Ovary (tissue), 10 donors: ENCODE measurements at places on chromosomes 7 and 10. TPM values are rescaled to one million over a fixed set of nuclear protein-coding genes. Genes with fewer than 3 reads are reported as not detected.

GRCh38 chr10:114458955-114459354, 54.7 kb upstream of the AFAP1L2 start:
- DNase-seq, result peak; percentile 54

GRCh38 chr7:103660455-103661371, 214.7 kb upstream of the SLC26A5 start:
- DNase-seq, result no peak

GRCh38 chr10:24287559-24288195, 78.7 kb downstream of the KIAA1217 start:
- DNase-seq, result no peak

The AUTS2 gene
- total RNA-seq, result 42.0 TPM

- DNase-seq, result no peak
These were observed 38.8 kb upstream of the ASL start for GRCh38 chr7:66036788-66037187.

DNA sequence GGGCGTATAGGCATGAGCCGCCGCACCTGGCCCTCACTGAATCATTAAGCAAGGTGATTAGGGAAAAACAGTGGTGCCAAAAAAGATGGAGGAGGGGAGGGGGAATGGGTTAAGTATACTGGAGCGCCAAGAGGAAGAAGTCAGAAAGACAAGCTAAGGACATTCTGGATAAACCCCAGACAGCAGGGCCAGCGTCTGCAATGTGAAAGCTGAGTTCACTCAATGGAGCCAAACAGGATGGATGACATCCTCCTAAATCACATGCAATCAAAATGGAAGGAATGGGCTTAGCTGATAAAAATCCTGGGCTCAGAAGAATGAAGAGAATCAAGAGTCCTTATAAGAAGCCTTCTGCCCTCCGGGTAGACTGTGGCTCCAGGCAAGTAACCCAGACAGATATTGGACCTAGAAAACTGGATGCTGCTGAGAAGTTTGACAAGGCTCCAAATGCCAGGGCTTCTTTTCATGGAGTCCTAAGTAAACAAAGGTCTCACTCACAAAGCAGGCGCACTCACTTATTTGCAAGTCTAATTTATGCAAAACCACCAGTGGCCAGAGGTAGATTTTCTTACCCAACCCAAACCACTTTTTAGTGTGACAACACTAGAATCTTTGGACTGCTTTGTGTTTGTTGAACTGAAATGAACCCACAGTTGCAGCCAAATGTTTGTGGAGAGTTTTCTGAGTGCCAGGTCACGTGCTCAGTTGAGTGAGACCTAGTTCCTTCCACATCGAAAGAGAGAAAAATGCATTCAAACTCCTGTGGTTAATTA, 519.1 kb upstream of the AUTS2 start:
- DNase-seq, result peak; percentile 21

The RELN gene
- 2.7 TPM for total RNA-seq

The LRRC17 gene
- 32.2 TPM for total RNA-seq

- no peak for DNase-seq
These were observed 277.7 kb upstream of the KAT6B start for GRCh38 chr10:74548676-74549075.

DNA sequence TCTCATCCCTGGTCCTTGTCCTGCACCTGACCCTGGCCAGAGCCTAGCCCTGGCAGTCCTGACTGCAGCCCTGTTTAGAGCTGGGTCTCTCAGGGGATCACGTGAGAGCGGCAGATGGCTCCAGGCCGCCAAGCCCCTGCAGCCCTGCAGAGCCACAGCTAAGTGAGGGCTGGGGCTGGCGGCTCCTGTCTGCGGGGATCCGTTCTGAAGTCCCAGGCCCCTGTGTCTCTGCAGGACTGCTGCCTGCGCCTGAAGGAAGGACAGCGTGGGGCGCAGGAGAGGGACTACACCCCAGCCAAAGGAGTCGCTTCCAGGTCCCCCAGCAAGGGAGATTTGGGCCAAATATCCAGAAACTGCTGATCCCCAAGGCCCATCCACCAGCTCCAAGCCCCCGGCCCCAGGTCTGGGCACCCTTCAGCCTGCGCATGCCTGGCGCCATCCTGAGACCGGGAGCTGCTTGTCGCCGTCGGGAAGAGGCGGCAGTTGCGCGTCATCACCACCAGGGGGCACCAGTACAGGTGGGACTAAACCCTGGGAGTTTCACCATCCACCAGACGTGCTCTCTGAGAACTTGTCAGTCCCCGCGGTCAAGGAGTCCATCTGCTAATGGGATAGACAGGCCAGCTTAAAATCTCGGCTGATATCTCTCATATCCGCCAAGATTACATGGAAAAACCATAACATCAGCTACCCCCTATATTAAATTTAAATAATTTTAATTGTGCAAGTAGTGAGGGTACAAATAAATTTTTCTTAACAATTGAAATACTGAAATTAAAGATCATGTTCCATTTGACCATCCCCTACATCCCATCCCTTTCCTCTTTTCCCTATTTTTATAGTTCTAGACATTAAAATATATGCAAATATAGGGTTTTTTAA, 25.1 kb upstream of the GHRHR start:
- peak; percentile 76 for DNase-seq

- no peak for DNase-seq
These were observed 539.8 kb upstream of the CELF2 start for GRCh38 chr10:10477844-10478243.

DNA sequence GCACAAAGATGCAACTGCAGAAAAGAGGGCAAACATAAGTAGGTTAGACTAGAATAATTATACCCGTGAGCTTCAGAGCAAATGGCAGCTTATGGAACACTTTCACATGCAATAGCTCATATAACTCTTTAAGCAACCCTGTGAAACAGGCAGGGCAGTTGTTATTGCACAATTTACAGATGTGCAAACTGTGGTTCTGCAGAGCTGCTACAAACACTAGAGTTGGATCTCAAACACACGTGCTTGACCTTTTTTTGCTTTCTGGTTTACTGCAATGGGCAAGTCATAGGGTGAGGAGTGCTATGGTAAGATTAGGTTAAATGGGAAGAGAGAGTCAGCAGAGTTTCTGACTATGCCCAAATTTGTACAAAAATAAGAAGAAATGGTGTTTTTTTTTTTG, 610.8 kb downstream of the GATA3 start:
- no peak for DNase-seq

DNA sequence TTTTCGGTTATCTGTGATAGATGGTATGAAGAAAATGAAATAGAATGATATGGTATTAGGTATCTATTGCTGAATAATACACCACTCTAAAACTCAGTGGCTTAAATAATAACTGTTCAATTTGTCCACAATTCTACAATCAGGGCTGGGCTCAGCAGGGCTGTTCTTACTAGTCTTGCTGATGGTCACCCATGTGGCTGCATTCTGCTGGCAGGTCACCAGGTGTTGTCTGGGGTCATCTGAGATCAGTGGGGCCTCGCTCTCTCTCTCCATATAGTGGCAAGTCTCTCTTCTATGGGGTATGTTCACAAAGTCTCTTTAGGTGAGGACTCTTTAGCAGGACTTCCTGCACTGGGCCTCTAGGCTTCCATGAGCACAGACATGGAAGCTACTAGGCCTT, 130.4 kb upstream of the SORCS3 start:
- no peak for DNase-seq

The KAZALD1 gene
- 1.1 TPM for total RNA-seq

DNA sequence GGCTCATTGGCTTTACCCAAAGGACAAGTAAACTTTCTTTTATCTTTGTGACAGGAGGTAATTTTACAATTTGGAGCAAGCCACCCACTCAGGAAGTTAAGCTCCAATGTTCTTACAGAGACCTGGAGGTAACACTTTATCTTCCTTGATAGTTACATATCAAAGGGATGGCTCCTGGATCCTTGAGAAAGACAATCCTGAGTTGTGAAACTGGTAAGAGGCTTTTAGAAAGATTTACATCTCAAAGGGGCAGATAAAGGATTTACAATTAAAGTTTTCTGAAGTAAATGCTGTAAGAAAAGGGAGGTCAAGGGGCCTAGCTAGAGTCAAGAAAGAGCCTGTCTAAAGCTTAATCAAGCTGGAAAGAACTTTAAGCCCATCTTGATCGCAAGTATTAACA, 124.4 kb upstream of the ZNF804B start:
- no peak for DNase-seq

DNA sequence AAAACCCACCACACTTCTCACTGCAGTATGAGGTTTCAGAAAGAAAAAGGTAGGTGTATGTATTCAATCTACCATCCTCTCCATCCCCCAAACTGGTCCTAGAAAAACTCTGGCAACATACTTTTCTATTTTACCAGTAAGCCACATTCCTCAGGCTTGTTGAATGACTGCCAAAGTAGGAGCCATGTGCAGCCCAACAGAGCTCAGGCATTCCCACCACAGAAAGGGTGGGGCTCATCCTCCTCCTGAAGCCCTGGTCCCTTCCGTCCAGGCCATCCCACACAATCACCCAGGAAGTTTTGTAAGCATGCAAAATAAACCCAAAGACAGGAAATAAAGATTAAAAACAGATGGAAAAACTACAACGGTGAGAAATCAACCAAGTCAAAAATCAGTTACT, 57.2 kb downstream of the MAD1L1 start:
- no peak for DNase-seq

GRCh38 chr7:17626235-17626634, 314.1 kb downstream of the SNX13 start:
- no peak for DNase-seq

DNA sequence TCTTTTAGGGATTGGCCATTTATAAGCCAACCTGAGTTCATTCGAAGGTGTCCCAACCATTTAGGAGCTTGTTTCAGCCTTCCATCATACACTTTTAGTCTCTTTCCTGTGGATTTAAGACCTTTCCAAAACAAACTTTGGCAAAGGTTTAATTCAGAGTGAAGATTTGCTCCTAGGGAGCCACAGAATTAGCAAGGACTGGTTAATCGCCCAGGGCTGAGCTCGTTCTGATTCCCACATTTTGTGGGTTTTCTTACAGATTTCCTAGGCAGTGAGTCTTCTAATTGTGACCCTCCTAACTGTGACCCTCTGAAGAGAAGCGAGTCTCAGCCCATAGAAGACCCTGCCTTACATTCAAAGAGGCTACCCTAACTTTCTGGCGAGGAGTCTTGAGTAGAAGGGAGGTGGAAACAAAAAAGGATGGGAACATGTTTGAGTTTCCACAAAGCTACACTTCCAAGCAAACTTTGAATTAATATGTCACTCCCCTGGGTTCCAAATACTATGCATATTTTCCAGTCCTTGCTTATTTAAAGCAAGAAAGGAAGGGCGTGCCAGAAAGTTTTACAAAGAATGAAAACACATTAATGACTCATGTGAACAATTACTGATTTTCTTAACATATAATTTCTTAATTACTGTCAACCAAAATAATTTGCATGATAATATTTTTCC, 118.3 kb downstream of the ARID5B start:
- no peak for DNase-seq

- DNase-seq, result no peak
These were observed 14.0 kb downstream of the SLC13A4 start for GRCh38 chr7:135713836-135714470.

DNA sequence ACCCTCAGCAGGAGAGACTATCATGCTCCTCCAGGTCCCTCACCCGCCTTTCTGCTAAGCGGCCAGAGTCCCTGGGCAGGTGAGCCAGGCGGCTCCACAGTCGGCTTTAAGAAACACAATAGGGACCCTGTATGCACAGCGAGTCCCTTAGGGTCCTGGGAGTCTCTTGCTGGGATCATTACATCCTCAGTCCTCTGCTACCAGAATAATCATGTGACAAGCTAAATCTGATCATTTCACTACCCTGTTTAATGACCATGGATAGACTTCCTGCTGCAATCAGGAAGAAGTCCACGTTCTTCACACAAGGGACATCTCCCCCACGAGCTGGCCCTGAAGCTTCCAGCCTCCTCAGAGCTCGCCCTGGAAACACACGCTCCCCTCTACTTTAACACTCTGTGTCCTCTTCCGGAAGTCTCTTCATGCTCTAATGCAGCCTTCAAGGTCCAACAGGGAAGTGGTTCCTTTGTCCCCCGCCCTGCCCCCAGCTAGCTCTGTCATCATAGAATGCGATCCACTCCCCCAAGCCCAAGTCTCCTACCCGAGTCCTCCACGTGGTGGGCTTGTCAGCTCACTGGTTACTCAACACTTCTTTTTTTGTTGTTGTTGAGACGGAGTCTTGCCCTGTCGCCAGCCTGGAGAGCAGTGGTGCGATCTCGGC, 101.5 kb downstream of the RNF216 start:
- no peak for DNase-seq

The GJC3 gene
- total RNA-seq, result not detected

The ABCF2 gene
- 37.0 TPM for total RNA-seq

DNA sequence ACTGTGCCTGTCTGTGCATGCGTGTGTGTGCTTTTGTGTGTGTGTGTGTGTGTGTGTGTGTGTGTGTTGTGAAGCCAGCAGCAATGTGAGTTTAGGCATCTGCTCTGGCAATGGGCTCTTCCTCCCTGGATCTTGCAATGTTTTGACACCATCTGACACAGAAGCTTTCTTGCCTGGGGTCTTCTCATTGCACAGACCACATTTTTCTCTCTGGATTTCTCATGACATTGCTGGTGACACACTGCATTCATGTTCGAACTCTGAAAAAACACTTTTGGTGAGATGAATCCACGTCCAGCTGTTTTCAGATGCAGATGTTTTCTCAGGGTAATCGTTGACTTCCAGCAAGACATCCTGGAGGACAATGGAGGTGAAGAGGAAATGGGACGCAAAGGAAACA, 63.0 kb upstream of the FZD8 start:
- no peak for DNase-seq

The OR2A42 gene
- 0.18 TPM for total RNA-seq

The UBTD1 gene
- total RNA-seq, result 7.5 TPM

The OR9A2 gene
- total RNA-seq, result not detected

The NRCAM gene
- total RNA-seq, result 0.61 TPM

DNA sequence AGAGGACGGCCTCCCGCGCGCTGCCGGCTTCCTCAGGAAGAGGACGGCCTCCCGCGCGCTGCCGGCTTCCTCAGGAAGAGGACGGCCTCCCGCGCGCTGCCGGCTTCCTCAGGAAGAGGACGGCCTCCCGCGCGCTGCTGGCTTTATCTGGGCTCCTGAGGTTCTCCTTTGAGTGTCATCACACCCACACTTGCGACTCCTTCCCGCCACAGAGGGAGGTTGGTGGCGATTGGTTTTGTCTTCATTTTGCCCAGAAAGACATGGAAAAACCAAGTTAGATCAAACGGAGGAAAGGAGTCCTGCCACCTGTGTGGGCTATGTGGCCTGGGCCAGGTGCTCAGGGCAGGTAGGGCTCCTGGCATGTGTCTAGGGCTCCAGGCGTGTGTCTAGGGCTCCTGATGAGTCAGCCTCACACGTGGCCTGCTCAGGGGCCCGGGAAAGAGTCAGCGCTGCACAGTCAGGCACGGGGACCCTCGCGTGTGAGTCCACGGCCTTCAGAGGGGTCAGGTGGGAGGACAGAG, 138.0 kb downstream of the VIPR2 start:
- DNase-seq, result no peak

- no peak for DNase-seq
These were observed 54.8 kb upstream of the CACUL1 start for GRCh38 chr10:118809357-118810220.

- DNase-seq, result no peak
These were observed 42.6 kb upstream of the INHBA start for GRCh38 chr7:41745451-41745850.

- DNase-seq, result no peak
These were observed 98.0 kb upstream of the GPR26 start for GRCh38 chr10:123567984-123568739.

- DNase-seq, result peak; percentile 43
These were observed 8.8 kb upstream of the ZNF503 start for GRCh38 chr10:75410132-75411005.
